ENCODE measurements at places on chromosomes 6 and 20. TPM values are rescaled to one million over a fixed set of nuclear protein-coding genes. Genes with fewer than 3 reads are reported as not detected.

DNA sequence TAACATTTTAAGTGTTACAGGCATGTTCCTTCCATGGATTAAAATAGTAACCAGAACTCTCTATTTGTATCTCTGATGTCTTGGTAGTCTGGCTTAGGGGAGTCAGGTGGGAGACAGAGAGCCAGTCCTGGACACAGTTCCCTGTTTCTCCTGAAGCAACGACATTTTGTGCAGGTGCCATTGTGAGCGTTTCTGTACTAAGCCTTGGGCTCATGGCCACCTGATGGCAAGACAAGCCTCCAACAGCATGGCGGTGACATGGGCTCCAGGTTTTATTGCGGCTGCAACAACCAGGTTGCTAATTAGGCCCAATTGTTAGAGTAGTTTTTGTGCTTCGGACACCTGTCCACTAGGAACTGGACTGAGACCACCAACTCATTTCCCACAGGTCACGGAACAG, 105.3 kb downstream of the PRDM13 start:
- H3K27me3 ChIP-seq = peaks cover 11% of the 10 kb centered on the region
- no peak for DNase-seq
- H3K4me3 ChIP-seq = no peak overlapping the region
- peaks cover 6% of the 10 kb centered on the region for H3K4me1 ChIP-seq
- no peak overlapping the region for H3K27ac ChIP-seq

DNA sequence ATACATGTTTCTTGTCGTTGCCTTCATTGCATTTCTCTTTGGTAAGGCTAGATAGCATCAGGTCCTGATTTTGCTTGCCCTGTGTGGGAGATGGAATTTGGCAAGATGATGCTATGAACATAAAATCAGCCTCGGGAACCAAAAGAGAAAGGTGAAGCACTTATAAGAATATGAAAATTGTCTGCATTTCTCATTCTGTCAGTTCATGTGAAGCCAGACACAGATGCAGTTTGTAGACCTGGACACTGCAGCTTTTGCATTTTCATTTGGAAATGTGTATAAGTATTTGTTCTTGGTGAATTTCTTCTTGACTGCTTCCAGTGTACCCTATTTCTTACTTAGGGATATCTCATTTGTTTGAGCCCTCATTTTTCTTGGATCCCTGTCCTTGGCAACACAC, 1.3 kb downstream of the YWHAB start:
- peak overlapping the region; percentile 98 for H3K4me3 ChIP-seq
- peaks cover 46% of the 10 kb centered on the region for H3K4me1 ChIP-seq
- H3K27me3 ChIP-seq = no peaks in the 10 kb centered on the region
- H3K36me3 ChIP-seq = no peaks in the 10 kb centered on the region
- DNase-seq = no peak

DNA sequence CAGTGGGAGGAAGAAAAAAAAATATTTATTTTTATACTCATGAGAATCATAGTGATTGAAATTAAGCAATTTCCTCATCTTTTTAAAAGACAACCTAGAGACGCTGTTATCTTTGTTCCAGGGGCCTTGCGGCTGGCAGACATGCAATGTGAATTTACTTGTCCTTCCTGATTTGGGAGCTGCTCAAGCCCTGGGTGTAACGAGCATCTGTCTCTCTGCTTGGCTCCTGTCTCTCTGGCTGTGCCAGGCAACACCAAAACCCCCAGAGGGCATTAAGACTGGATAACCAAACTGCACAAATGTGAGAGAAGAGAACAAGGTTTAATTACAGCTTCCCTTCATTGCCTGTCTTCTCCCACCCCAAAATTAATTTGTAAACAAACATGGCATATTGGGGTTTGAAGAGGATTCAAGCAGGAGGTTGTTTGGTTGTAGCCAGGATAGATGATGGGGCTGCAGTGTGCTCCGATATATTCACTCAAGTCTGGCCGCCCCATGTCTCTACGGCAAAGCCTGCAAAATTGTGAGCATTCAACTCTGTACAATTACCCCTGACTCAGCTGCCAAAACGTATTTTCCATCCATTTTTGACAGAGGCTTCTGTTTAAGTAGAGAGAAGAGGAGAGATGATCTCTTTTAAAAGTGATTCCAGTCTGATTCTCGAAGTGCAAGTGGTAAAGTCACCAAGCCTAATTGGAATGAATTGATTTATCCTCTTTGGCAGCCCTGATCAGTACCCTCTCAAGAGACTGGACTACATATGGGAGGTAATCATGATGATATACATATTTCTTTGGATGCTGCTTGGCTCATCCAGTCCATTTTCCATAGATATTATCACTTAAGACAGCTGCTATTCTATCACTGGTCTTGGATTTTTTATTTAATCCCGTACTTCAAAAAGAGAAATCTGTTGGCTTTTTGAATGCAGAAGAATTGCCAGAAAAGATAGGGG, 170.2 kb downstream of the SLC24A3 start:
- no peak overlapping the region for H3K4me3 ChIP-seq
- H3K27me3 ChIP-seq = peaks cover 24% of the 10 kb centered on the region
- no peak overlapping the region for H3K27ac ChIP-seq
- no peak for DNase-seq

- no peaks in the 10 kb centered on the region for H3K27me3 ChIP-seq
- no peaks in the 10 kb centered on the region for H3K4me1 ChIP-seq
- peaks cover 6% of the 10 kb centered on the region for H3K36me3 ChIP-seq
- H3K27ac ChIP-seq = no peak overlapping the region
- DNase-seq = no peak
Measured at GRCh38 chr6:166470863-166471410, 88.2 kb upstream of the MPC1 start.

Gene MUC21
- total RNA-seq = not detected

Gene SULF2
- 22.9 TPM for total RNA-seq

Gene C6orf52
- 8.2 TPM for total RNA-seq

Gene FAM184A
- 7.6 TPM for total RNA-seq

Gene RBL1
- 25.6 TPM for total RNA-seq
